ENCODE measurements at places on chromosomes 16 and 17.
A peak's percentile ranks its signal among the peaks of the same experiment; 100 is the strongest.

DNA sequence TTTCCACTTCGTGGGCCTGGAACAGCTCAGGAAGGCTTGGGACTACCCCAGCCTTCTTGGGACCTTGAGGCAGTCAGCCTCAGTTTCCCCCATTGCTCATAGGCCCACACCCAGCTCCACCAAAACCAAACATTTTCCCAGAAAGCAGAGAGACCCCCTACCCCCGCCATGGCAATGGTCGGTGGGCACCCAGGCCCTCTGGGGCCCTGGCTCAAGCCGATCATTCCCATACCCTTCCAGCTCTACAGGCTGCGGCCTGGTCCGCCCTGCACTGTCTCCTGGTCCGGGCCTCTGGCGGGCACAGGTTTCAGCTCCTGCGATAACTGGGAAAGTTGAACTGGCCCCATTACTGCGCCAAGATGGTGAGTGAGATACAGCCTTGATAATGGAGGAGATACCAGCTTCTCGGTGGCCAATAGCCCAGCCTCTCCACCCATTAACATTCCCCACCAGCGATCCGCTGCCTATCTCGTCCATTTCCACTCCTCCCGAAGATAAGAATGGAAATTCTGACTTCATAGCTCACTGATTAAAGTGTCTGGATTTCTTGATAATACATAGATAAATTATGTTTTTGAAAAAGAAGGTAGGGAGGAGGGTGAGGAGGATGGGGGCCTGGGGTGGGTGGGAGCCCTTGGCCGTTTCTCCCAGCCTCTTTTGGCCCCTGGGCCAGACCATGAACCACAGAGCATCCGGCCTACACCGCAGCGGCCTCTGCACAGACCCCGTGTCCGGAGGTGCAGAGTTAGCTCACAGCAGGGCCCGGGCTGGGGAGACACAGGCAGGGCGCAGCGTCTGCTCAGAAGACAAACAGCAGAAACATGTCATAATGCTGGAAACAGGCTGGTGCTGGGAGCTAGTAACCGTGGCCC is 11.6 kb downstream of the ZFPM1 start:
- no peak for DNase-seq

GRCh38 chr16:58026139-58026704 is 668 bp downstream of the MMP15 start:
- no peak for DNase-seq

GRCh38 chr17:1725642-1726511 is 1.4 kb downstream of the WDR81 start:
- DNase-seq = no peak

- DNase-seq = no peak
Observed at GRCh38 chr17:1498233-1498632, 5.7 kb upstream of the MYO1C start.

DNA sequence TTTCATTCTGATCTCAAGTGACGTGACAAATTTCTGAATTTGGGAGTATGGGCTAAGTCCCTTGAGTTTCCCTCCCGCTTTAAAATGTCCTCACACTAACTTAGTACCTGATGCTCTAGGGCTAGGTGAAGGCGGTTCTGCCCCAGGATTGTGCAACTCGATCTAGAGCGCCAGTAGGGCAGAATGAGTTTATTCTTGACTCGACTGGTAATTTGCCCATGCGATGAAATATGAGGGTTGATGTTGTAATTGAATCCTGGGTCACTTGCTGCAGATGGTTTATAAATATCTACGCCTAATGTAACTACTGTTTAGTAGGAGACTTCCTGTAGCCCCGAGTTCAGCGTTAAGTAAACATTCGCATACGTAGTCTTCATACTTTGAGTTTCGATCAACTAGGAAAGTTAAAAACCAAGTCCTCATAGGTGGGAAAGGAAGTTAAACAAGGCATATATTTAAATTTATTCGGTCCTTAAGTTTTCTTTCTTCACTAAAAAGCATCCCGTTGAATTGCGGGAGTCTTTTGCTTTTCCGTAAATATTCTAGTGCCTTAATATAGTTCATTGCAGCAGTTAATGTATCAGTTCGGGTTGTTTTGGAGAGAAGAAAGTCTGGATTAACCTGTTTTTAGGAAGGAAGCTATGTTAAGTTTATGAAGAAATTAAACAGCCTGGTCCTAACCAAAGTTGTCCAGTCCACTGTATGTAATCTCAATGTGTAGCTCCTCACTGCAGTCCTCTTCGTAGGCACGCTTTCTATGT is 1.6 kb downstream of the CTCF start:
- no peak for DNase-seq

GRCh38 chr16:84373907-84374489 is 5.7 kb downstream of the ATP2C2 start:
- DNase-seq = no peak

DNA sequence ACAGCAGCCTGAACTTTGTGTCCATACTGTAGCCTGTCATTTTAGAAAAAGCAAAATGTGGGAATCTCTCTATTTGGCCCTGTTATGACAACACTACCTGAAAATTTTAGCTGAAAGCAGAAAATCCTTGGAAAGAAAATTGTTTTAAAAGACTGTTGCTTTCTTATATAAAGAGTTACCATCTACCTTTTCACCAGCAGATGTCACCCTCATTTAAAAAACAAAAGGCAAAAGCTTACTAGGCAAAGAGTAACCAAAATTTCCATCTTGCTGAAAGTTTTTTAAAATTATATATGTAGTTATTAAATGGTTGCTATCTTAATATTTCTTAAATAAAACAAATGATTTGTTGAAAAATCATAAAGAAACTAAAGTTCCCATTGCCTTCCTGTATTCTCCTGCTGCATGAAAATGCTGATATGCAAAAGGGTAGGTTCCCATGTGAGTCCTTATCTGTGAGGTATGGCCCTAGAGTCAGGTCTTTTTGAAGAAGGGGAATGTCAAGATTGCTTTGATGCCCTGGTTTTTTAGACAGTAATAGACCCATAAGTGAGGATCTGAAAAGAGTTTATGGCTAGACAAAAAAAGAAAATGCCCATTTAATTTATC is 61.0 kb downstream of the TNRC6C start:
- DNase-seq = no peak

DNA sequence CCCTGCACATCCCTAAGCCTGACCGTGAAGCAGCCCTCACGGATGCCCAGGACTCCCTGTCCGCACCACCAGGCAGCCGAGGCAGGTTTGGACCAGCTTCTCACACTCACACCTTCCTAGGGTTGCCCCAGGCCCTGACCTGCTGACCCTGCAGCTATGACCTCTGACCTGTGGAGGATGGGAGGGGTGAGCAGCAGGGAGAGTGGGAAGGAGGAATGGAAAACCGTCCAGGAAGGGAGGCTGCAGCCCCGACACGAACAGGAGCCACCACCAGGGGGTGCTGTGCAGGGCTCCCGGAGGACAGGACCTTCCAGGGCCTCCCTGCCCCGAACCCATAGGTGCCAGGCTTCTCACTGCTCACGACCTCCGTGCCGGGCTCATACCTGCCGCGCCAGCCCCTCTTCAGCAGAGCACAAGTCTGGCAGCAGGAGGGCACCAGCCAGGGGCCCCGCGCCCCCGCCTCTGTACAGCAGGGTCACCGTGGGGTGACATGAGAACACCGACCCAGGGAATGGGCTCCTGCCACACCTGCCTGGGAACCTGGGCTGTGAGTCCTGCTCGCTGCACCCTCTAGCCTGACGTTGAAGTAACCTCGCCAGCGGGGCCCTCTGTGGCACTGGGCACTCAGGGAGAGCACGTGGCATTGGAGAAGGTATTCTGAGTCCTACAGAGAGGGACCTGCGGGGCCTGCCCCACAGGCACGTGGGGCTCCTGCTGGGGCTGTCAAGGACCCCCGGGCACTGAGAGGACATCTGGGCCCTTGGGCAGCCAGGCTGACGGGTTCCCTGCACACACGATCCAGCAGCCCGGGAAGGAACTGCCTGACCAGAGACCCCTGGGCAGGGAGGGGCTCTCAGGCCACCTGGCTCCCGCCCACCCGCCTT is 37.6 kb downstream of the CTU2 start:
- peak; percentile 75 for DNase-seq

GRCh38 chr16:14289692-14290340 is 218.7 kb downstream of the MRTFB start:
- DNase-seq = no peak

DNA sequence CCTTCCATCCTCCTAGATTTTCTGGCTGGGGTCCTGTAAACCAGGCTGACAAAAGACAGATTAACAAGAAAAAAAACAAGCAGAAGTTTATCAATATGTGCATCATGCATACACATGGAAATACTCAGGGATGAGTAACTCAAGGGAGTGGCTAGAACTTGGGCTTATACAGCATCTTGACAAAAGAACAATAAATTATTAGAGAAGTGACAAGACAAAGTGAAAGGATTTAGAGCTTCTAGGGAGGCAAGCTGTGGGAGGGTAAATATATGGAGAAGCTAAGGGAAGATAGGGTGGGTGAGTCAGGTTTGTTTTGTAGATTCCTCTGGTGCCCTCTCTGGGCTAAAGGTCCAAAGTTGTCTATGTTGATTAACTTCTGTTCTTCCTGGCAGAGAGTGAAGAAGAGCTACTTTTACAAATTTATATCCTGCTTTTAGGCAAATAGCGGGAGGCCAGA is 48.0 kb upstream of the NDRG4 start:
- DNase-seq = no peak

GRCh38 chr17:55704401-55704800 is 18.3 kb downstream of the TMEM100 start:
- DNase-seq = no peak

- no peak for DNase-seq
Observed at GRCh38 chr17:17181666-17182597, 24.2 kb downstream of the PLD6 start.

- no peak for DNase-seq
Observed at GRCh38 chr17:79280866-79281572, 206.4 kb downstream of the ENGASE start.

DNA sequence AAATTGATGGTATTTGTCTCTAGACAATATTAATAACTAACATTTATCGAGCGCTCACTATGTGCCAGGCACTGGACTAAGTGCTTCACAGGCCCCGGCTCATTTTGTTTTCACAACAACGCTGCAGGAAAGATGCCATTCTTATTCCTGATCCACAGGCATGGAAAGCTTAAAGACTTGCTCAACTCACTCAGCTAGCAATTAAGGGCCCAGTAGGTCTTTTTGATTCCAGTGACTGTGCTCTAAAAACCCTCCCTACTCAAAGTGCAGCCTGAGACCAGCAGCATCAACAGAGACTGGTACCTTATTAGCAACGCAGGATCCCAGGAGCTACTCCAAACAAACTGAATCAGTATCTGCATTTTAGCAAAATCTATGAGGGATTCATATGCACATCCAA is 35.3 kb downstream of the CUEDC1 start:
- DNase-seq = no peak

DNA sequence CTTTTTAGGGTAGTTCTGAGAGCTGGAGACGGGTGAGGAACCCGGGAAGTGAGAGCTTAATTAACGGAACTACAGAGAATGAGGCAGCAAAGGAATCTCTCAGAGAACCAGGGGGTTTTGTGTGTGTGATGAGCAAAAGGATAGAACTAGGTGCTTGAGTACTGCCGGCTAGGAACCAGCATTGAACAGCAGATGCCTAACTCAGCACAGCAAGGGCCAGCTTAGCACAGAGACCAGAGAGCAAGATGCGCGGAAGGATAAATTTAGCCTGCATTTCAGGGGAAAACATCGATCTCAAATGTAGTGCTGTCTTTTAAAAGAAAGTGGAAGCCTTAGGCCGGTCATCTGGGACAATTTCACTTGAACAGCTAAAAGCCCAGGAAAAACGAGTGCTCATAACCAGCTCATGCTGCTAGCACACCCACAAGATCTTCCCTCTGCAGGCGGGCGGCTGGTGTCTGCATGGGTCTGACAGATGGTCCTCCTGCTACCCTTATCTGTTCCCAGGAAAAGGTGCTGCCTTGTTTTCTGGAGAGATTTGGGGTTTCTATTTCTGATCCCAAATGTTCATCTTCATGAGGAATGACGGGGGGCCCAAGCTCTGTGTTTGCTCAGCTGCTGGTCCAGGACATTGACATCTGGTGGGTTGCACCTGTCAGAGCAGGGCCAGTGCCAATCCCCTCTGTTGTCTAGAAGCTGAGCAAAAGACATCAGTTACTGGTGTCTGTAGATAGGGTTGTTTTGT is 103.9 kb downstream of the SOCS1 start:
- no peak for DNase-seq

- DNase-seq = no peak
Observed at GRCh38 chr16:84782846-84783245, 36.9 kb upstream of the CRISPLD2 start.

DNA sequence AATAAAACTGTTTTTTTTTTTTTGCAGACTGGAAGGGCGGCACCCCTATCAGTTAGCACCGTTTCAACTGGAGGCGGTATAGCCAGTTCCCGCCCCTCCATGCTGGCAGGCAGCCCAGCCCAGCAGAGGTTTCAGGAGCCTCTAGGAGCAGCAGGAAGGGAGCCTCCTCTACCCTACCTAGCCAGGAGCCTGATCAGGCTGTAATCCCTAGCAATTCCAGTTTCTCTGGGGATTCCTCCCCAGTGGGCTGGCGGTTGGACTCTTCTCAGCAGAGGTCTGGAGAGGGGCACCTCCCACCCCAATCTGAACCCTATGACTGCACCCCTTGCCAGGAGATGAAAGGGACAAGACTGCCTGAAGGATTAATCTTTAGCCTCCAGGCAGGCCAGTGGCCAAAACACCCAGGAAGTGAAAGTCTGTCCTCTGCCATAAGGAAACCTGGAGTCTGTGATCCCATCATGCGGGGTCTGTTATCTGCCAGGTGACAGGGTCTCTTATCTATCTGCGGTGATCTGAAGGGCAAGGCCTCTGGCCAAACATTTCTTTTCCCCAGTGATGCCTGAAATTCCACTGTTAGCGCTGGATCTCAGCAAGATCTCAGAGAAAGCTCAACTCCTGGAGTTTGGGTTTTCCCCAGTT is 4.9 kb upstream of the CDH1 start:
- DNase-seq = no peak

- no peak for DNase-seq
Observed at GRCh38 chr16:79360267-79360666, 240.3 kb downstream of the MAF start.

DNA sequence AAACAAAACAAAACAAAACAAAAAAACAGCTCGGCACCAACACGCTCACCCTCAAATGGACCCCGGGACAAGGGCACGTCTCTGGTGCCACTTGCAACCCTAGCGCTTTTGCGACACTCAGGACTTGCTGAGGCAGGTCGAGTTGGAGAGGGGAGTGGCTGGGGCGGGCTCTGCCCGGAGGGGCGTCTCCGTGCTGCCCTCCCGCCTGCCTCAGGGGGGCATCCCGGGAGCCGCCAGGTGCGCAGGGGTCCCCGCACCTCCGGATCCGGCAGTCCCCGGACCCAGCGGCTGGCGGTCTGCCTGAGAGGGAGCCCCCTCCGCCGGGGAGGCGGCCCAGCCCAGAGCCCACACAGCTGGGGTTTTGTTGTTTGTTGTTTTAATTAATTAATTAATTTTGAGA is at the start of gene SLC52A1:
Gene SLC52A1 (minus strand): TSS at position 112 of the 400 bp plus-strand sequence. CDS start 820 bp downstream, outside the sequence.
- no peak for DNase-seq

GRCh38 chr17:301681-302299 is 50.8 kb downstream of the RPH3AL start:
- DNase-seq = no peak

GRCh38 chr17:80795754-80796153 is 195.9 kb upstream of the CHMP6 start:
- no peak for DNase-seq

GRCh38 chr17:65564793-65565192 is 3.3 kb upstream of the AXIN2 start:
- no peak for DNase-seq

GRCh38 chr17:71790791-71791190 is 330.0 kb upstream of the SOX9 start:
- no peak for DNase-seq

GRCh38 chr17:76543482-76543825 is 3.6 kb downstream of the PRCD start:
- DNase-seq = no peak
